ENCODE measurements at places on chromosomes 6 and 20.

- no peak for DNase-seq
These were observed 41.2 kb downstream of the IGF2R start for GRCh38 chr6:160010067-160010466.

GRCh38 chr6:27145731-27146455 is 101.6 kb upstream of the PRSS16 start:
- DNase-seq = no peak

DNA sequence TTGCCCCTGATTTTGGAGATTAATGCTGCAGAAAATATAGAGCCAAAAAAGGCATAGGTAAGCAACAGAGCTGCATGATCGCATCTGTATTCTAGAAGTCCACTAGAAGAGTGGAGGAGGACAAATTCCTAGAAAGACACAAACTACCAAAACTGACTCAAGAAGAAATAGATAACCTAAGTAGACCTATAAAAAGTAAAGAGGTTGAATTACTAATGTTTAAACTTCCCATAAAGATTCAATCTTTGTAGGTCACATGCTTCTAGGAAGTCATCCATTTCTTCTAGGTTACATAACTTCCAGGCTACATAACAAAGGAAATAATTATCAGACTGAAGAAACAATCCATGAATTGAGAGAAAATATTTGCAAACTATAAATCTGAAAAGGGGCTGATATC is 84.4 kb downstream of the JPH2 start:
- no peak for DNase-seq

DNA sequence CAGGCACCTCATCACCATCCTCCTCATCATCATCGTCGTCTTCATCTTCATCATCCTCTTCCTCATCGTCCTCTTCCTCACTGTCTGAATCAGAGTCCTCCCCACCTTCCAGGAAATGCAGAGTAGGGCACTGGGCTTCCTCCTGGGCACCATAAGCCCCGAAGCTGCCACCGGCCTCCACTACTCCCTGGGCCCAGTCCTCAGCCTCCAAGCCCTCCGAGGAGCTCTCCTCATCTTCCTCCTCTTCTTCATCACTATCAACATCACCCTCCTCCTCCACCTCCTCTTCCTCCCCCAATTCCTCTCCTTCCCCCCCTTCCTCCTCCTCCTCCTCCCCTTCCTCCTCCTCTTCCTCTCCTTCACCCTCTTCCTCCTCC is 1.7 kb downstream of the CENPB start:
- no peak for DNase-seq

DNA sequence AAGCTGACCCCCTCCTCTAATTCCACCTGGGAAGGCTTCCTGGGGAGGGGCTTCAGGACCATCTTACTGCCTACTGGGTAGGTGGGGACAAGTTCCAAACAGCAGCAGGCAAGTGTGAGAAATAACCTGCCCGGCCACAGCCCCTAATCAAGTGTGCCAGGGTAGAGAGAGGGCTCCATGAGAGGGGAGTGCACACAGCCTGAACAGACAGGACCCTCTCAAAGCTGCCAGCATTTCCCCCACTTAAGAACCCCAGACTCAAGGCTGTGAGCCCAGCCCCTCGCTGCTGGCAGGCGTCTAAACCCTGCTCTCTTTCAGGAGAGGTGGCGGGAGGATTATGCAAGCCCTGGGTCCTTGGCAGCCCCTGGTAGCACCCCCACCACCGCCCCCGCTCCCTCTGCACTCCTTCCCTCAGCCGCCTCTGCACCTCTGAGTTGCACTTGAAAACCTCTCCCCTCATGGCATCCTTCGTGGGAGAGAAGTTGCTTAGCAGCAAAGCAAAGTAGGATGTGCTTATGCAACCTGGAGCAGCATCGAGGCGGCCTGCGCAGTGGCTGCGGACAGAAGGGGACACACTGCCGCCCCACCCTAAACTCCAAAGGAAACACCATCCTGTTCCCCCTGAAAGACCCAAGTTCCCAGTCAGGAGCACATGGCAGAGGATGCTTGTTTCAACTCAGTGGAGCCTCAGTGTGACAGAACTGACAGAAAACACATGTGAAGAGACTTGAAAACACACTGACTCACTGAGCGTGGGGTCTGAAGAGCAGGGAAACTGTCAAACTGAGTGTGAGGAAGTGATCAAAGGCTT is 10.5 kb downstream of the DDRGK1 start:
- no peak for DNase-seq

- DNase-seq = no peak
These were observed 268.0 kb downstream of the SMOC2 start for GRCh38 chr6:168708984-168709383.

DNA sequence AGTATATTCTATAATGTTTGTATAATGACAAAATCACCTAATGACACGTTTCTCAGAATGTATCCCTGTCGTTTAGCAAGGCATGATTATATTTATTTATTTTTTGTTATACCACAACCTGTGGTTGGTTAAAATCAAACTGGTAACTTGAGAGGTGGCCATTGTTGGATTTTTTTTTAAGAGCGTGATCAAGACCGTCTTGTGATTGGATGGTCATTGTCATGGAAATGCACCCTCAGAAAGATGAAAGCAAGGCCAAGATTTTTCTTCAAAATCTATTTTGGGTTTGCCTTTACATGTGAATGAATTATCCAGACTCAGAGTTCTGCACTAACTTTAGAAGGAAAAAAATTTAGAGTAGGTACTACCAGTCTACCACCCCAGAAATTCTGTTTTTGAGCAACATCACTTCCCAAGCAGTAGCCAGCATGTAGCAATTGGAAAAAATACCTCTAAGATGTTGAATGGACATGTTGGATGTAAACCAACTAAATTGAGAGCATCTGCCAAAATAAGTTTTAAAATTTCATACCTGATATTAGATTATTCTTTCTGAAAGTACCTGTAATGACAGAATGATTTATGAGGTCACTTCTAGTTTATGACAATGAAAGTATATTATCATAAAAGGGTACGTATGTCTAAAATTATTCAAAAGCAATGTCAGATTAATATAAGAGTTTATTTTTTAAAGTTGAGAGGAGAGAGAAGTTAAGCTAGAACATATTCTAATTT is 50.8 kb downstream of the NCOA7 start:
- DNase-seq = no peak

GRCh38 chr20:51660672-51661608 is 107.2 kb downstream of the ATP9A start:
- DNase-seq = no peak

GRCh38 chr20:432208-432607 is 24.1 kb downstream of the RBCK1 start:
- DNase-seq = no peak

DNA sequence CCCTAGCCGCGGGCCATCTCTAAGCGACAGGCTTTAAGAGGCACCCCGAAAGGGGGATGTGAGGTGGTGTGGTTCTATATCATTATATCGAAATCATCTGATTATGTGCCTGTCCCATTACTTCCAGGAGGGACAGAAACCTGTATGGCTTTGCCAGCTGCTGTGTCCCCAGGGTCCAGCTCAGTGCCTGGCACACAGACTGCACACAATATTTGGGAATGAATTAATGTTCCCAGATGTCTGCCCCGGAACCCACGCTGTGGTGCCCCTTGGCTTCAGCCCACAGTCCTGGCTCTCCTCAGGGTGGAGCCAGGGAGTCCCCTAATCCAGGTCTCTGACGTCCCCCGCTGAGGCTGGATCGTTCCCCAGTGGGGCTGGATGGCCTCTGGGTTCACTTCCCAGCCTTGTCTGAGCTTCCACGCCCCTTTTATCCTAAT is 8.9 kb upstream of the AHCY start:
- no peak for DNase-seq

- DNase-seq = no peak
These were observed 85.5 kb downstream of the KHDC1L start for GRCh38 chr6:73139681-73140383.

- DNase-seq = no peak
These were observed 621.6 kb downstream of the KIF16B start for GRCh38 chr20:15951658-15952057.

DNA sequence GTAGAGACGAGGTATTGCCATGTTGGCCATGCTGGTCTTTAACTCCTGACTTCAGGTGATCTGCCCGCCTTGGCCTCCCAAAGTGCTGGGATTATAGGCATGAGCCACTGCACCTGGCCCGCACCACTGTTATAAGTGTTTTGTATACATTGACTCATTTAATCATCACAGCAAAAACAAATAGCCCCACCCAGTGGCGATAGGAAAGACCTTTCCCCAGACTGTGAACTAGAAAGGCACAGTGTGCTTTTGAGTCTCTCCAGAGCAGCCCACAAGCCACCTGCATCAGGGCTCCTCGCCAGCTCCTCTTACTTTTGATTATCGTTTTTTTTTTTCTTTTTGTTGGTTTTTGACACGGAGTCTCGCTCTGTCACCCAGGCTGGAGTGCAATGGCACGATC is 27.9 kb upstream of the ZFP64 start:
- DNase-seq = no peak

DNA sequence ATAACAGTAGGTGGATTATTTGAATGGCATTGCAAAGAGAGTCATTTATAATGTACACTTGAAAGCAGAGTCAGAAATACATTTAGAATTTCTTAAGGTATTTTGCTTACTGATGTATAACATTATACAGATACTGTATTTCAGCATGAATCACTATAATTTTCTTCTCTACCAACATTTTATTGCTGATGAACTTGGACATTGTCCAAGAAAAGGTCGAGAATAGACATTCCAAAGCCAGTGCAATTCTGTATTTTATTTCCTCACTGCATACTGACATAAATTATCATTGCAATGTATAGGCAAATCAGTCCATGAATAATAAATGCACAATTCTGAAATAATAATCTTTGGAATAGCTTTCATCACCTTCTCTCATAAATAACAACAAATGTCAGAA is 1420.0 kb upstream of the EYS start:
- no peak for DNase-seq

DNA sequence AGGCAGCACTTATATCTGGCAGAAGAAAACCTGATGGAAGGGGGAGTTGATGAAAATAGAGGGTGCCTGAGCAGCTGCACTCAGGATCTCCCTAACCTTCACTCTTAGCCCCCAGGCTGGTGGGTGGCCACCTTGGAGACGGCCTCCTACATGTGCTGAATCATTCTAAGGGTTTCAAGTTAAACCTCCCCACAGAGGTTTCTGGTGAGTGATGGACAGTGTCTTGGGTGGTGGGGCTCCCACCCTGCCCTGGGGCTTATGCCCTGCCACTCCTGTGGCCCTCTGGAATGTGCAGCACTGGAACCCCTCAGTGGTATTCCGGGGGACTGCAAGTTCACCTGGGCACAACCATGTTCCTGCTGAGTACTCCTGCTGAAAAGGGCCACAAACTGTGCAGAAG is 357.2 kb downstream of the CD83 start:
- no peak for DNase-seq

DNA sequence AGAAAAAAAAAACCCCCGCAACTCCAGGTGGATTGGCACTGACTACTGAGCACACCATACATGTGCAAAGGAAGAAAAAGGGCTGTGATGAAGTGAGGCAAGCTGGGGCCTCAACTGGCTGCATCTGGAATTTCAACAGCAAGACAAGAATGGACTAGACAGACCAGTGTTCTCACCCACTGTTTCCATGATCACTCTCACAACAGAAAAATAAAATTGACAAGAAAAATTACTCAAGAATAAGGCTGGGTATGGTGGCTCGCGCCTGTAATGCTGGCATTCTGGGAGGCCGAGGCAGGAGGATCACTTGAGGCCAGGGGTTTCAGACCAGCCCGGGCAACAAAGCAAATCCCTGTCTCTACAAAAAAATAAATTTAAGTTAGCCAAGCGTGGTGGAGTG is 18.8 kb downstream of the ZNF217 start:
- no peak for DNase-seq

DNA sequence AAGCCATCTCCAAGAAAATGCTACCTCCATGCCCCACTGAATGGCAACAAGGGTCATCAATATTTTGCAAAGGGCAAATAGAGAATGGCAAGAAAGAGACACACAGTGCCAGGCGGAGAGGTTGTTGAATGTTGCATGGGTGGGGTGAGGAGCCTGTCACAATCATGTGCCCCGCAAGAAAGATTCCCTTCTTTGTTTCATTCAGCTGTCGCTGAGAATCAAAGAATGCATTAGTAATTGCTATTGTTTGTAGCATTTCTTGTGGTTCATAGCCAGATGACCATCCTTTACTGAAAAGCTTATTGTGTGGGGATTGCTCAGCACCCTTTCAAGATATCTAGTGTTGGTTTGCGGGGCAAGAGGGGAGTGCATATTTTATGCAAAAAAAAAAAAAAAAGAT is 166.5 kb upstream of the QKI start:
- no peak for DNase-seq

DNA sequence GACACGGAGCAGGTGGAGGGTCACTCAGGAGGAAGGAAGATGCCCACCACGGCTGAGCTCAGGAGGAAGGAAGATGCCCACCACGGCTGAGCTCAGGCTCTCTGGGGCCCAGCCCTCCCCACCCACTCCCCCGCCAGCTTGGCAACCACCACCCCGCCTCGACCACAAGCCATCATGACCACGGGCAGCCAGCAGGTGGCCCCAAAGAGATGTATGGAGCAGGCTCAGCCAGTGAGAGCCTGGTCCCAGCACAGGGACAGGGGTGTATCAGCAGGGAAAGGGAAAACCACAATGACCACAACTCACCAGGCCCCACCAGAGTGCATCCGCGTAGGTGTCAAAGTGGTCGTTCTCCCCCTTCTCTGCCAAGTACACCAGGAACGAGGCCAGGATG is 30.4 kb downstream of the KCNQ2 start:
- DNase-seq = peak; percentile 54

GRCh38 chr20:2762578-2763131 is 37.8 kb downstream of the CPXM1 start:
- no peak for DNase-seq

DNA sequence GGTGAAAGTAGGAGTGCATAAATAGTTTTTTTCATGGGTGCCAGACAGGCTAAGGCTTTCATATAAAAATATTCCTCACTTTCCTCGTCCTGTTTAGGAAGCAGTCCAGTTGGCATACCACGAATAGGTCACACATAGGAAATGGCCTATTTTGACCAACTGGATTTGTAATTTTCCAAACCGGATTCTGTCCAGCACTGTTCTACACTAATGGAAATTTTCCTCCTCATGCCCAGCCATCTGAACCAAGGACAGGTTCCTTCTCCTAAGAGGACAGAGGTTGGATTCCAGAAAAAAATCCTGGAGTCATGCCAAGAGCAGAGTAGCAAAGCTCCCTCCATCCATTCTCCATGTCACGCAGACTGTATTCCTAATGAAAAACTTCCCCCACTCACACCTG is 43.1 kb downstream of the PANK2 start:
- no peak for DNase-seq

DNA sequence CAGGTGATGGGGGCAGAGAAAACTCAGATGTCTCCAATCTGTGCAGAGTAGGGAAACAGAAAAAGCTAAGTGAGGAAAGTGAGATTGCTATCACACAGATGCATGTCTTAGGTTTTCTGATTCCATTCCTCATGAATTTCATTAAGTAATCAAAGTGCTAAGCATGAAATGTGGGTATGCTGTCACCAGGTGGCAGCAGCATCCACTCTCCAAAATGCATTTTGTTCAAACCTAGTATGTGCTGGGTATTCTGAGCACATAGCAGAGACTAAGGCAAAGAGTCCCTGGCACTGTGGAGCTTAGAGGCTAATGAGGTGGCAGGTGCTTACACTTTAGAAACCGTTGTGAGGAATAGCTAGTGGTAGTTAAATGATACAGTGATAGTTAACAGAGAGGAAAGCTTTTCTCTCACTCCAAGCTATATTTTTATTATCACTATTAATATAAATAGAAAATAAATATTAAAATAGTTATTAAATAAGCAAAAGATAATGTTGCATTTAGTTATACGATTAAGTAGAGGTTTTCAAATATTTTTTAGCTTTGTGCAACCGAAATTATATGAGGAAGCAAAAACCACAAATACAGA is 179.5 kb downstream of the CDH26 start:
- DNase-seq = no peak

Measured in stimulated activated CD8-positive, alpha-beta memory T cell treated with anti-CD3 and anti-CD28 coated beads, Interleukin-4, amount 100 ng/mL, for 24 hours (primary cell).